Brain pericyte (primary cell): ENCODE measurements at places on chromosomes 1 and 21.

- no peak for DNase-seq
Observed at GRCh38 chr1:167440345-167440744, 78.0 kb downstream of the CD247 start.

- DNase-seq, result peak; percentile 50
Observed at GRCh38 chr1:12619792-12620487, 1.9 kb upstream of the DHRS3 start.

- no peak for DNase-seq
Observed at GRCh38 chr1:13899856-13900255, 199.9 kb downstream of the PRDM2 start.

DNA sequence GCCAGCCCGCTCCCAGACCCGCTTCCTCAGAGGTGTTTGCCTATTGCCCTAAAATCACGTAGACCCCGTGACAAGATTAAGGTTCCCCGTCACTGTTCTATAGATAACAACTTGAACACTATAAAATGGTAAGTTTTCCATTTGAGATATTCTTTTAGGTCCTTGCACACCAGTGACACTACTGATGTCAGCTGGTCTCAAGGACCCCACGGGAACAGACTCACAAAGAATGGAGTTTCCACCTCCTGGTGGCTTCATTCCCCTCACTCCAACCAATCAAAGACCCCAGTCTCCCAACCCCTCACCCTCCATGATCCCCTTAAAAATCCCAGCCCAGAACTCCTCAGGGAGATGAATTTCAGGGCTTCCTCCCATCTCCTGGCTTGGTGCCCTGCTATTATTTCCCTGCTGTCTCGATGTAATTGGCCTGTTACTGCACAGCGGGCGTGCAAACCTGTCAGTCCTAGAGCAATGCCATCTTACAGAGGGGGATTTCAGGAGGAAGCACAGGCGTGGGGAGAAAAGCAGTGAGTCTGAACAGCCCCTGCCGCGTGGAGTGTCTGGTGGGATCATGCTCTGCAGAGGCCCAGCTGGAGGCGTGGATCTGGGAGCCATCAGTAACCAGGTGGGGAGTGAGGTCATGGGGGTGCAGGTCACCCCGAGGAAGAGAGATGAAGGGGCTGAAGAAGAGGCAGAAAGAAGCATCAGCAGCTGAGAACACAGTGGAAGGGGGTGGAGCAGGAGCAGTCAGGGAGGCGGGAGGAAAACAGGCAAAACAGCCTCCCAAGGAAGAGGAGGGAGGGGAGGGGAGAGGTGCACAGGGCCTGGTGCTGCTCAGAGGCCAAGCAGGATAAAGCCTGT lies 35.1 kb upstream of the LBR start:
- DNase-seq, result no peak

DNA sequence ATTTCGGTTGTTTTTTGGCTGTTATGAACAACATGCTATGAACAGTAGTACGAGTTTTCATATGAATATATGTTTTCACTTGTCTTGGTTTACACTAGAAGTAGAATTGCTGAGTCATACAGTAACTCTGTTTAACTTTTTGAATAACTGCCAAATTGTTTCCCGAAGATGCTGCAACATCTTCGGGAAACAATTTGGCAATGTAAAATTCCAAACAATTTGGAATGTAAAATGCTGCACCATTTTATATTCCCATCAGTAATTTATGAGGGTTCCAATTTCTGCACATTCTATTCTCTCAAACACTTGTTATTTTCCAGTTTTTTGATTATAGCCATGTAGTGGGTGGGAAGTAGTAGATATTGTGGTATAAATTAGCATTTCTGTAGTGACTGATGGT lies 11.6 kb downstream of the PCBP3 start:
- DNase-seq, result no peak

DNA sequence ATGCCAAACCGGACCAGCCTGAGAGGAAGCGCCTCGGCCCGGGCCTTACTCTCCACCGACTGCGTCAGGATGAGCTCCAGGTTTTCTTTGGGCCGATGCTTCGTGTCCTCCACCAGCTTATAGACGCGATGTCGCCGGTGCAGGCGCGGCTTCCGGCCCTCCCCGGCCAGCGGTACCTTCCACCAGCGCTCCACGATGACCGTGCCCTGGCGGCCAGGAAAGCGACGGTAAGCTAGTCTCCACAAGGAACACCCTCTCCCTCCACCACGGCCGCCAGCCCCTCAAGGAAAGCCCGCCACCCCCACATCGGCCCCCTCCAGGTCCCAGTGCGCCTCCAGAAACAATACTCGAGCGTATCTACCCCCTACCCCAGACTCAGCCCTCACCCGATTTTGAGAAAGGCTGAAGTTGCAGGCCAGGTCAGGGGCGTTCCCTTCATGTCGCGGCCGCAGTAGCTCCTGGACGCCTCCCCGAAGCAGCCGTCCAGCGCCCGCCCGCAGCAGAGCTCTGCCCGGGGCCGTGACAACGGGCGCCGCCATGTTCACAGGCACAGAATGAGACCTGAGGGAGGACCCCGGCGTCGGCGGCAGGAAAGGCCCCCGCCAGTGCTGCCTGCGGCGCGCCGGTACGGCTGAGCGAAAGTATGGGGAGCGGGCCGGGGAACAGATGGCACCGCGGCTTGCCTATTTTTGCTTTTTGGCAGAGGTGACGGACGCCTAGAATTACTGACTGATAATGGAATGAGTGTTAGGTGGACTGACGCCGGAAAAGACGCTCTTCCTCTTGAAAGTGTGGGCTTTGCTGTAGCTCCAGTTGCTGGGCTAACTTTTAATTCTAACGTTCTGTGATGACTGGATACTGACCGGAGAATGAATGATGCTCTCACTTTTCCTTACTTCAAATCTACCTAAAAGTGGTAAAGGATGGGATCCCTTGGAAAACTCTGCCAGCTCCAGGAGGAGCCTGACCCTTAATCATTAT lies at the start of gene MRPL9:
TSS of gene MRPL9 (minus strand) at position 556 of the 981 bp plus-strand sequence. CDS start at position 539, 17 bp downstream.
- DNase-seq, result peak; percentile 12

DNA sequence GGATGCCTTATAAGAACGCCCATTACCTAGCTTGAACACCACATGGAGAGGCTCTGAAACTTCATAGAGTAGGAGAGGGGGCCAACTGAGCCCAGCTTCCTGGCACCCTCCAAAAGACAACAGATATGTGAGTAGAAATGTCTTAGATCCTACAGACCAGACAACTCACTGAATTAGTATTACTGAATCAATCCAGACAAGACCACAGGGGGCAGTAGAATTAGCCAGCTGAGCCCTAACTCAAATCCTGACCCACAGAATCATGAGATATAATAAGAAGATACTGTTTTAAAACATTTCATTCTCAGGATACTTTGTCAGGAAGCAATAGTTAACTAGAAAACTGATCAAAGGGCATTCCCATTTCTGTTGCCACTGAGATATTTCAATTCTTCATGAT lies 45.8 kb upstream of the C1orf21 start:
- no peak for DNase-seq

DNA sequence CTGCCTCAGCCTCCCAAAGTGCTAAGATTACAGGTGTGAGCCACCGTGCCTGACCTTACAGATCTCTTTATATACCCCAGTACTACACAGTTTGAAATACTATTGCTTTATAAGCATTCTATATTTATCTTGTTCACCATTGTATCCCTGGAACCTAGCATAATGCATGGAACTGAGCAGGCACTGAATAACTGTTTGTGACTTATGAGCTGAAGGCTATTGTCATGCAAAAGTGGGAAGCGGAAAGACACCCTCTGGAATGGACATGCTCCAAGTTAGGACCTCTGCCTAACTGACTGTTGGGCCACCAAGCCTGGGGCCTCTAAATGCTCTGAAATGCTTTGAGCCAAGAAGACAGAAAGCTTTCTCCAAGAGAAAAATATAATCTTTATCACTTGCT lies 8.1 kb downstream of the LRRC41 start:
- no peak for DNase-seq

DNA sequence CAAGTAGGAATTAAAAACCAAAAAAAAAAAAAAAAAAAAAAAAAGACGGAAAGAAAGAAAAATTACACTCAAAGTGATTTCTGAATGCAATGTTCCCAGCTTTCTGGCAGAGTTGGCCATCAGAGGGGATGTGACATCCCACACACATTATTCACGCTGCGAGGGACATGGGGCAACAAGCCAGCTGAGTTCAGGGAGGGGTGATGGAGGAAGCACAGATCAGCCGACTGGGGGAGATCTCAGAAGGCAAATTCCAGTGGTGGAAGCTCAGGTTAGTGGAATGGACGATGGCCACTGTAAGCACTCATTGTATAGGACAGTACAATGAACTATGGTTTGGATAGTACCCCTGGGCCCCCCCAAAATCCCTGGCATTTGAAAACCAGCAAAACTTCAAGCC lies 311.9 kb downstream of the PCP4 start:
- DNase-seq, result no peak

DNA sequence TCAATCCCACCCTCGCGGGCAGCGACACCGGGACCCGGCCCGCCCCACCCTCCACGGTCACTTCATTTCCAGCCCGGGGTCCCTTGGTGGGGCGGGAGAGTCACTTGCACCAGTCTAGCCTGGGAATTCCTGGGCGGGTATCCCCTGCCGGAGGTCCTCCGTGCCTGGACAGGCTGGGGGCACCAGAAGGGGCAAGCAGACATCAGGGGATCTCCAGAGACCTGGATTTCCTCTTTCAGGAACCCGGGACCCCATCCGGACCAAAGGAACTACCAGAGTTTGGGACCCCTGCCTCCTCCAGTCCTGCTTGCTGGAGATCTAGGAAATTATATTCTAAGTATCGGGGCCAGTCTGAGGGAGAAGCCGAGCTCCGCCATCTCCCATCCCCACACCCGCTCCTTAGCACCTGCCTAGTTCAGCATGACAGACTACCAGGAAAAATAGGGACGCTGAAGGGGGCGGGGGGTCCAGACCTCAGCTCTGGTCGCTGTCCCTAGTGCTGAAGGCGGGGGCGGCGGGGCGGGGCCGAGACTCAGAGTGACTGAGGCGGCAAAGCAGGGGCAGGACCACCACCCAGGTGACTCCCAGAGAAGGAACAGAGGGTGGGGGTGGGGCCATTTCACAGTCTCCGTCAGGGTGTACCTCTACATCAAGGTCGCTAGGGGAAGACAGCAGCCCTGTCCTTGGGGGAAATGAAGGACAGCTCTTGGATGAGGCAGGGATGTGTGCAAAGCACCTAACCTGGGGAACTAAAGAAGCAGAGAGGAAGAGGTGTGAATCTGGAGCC lies 832 bp downstream of the HCN3 start:
- DNase-seq, result no peak

DNA sequence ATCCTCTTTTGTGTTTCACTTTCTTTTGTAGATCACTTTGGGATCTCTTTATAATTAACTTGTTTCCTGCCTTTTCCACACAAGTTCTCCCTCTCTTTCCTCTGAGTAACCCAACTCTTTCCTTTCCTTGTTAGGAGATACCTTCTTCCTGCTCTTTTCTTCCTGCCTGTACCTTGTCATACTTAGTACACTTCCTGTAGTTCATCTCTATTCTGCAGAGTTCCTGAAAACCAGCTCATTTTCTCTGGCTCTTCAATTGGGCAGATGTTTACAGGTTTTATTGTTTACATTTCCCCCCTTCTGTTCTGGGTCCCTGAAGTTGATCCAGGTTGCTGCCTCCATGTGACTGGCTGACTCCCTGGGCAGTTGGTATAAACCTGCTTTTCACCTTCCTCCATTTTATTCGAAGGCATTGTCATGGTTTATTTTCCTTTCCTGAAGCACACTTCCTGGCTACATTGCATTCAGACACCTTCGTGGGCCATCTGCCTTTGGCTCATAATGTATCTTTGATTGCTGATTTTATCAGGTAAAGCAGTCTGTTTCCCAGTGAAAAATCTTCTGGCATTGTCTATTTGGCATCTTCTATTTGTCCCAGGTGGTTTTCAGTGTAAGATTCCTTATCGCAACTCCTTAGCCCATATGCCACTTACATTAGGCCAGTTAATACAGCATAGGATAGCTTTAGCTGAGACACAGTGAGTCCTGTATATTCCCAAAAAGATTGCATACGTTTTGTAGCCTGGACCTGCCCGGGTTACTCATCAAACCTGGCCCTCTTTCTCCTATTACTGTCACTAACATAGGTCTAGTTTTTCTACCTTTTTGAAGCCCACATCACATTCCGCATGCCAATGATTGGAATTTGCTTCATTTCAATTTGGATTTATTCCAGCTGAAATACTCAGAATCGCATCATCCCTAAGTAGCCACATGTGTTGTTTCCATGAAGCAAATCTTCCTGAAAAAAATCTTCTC lies 15.4 kb downstream of the CTH start:
- no peak for DNase-seq

GRCh38 chr1:87329526-87330056 lies 911 bp downstream of the LMO4 start:
- no peak for DNase-seq

GRCh38 chr1:15275921-15276683 lies 29.1 kb downstream of the FHAD1 start:
- DNase-seq, result no peak

GRCh38 chr1:28519946-28520725 lies 14.3 kb downstream of the RCC1 start:
- no peak for DNase-seq

DNA sequence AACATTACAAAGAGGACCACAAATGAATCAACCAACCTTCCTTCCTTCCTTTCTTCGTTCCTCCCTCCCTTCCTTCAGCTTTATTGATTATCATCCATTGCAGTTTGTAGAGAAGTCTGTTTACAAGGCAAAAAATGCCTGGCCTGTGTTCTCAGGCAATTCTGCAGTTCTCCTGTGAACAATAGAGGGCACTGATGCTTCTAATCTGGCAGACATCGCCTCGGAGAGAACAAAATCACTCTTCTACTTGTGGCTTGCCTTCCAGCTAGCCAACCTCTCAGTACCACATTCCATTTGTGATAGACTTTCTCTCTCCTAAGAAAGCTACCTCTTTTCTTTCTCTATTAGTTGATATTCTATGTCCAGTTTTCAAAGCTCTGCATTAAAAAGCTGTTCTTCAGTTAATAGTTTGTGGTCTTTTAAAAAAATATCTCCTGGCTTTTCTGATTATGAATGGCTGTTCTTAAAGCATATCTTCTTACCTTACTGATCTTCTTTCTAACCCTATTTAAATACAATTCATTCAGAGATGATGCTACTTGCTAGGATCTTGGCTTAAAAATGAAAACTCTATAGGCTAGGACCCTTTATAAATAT lies 26.9 kb upstream of the ESRRG start:
- DNase-seq, result no peak

DNA sequence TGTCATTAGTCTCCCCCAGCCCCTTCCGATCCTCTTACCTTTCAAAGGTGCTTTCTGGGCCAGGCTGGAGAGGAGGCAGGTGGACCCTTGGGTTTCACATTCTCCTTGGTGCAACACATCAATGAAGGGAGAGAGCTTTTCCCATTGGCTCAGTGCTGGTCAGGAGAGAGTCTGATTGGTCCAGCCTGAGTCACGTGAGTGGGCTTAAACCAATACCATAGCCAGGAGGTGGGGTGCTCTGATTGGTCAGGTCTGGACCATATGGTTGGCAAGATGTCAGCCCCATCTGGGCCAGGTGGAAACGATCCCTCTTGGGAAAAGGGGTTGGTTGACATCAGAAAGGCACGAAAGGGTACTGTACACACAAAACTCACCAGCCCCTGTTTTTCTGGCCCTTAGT lies 44.8 kb upstream of the ABCG1 start:
- DNase-seq, result no peak

DNA sequence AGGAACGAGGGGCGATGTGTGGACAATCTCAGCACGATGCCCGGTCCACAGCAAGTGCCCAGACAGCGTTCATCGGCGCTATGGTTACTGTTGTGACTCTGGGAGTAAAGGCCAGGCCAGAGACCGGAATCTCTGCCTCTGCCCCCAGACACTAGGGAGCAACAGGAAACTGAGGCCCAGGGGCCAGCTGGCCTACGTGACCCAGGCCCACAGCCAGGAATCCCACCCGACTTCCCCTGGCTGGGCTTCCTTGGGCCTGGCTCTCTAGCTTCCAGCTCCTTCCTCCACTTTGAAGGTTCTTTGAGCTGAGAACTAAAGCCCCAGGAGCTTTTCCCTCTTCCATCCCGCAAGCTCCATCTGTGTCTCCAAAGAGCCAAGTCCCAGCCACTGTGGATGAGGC lies 4.6 kb downstream of the LRP8 start:
- no peak for DNase-seq
